ENCODE measurements at places on chromosomes 2 and 18.

DNA sequence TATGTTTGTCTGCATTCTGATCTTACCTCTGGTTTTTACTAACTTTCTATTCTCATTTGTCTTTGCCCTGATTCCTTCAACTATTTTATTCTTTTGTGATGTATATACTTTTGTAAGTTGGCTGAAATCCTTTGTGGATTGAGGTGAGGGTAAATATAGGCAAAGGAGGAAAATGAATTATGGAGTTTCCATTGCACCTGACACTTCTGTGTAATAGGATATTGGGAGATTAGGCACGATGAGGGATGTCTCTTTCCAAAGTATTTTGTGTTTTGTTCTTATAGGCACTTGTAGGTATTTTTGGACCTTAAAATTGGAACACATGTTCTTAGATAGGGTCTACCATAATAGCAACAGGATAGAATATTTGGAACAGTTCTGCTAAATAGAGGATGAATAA, 76.4 kb downstream of the HRH4 start:
- DNase-seq = no peak

GRCh38 chr2:212709280-212709679, 170.7 kb upstream of the ERBB4 start:
- no peak for DNase-seq

- DNase-seq = no peak
Measured at GRCh38 chr18:26495287-26495686, 53.1 kb downstream of the KCTD1 start.

DNA sequence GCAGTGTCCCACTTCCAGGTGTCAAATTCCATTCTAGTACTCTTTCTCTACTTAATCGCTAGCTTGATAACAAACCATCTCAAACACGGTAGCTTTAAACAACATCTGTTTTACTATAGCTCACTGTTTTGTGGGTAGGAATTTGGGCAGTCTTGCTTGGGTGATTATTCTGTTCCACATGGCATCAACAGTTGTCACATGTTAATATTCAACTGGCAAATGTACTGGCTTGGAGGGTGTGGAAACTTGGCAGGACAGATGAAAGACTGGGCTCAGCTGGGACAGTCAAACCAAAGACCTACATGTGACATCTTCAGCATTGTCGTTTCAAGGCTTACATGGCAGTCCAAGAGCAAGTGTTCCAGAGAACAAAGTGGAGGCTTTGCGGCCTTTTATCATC, 241.8 kb downstream of the PTH2R start:
- DNase-seq = no peak

GRCh38 chr2:229445501-229446211, 174.6 kb upstream of the PID1 start:
- no peak for DNase-seq

- no peak for DNase-seq
Measured at GRCh38 chr2:168912901-168913369, 11.8 kb downstream of the G6PC2 start.

- DNase-seq = no peak
Measured at GRCh38 chr2:150532879-150533278, 45.4 kb upstream of the RND3 start.

- DNase-seq = no peak
Measured at GRCh38 chr2:159010340-159010739, 41.9 kb downstream of the TANC1 start.

- no peak for DNase-seq
Measured at GRCh38 chr2:74845217-74845751, 11.4 kb downstream of the HK2 start.

DNA sequence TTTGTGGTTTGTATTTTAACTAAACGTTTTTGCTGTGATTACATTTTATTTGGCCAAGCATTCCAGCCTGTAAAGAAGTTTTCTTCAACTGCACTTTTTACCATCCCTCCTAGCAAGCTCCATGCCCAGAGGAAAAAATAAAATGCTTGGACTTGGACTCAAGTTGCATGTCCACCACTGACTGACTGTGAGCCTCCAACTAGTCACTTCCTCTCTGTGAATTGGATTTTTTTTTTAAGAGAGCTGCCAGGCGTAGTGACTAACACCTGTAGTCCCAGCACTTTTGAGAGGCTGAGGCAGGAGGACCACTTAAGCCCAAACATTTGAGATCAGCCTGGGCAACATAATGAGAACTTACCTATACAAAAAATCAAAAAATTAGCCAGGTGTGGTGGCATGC, 1185.2 kb upstream of the PIK3C3 start:
- no peak for DNase-seq

GRCh38 chr18:36890598-36890997, 61.7 kb downstream of the KIAA1328 start:
- DNase-seq = no peak

DNA sequence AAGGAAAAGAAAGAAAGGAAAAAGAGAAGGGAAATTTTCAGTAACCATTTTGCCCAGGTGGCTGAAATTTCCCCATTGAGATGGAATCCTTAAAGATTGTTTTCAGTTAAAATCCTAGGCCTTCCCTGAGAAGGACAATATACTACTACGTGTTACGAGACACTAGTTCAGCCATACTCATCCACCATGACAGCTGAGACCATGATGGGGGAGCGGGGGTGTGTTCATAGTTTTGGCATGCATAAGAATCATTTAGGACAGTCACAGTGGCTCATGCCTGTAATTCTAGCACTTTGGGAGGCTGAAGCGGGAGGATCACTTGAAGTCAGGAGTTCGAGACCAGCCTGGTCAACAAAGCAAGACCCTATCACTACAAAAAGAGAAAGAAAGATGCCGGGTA, 28.0 kb downstream of the PLA2R1 start:
- no peak for DNase-seq

DNA sequence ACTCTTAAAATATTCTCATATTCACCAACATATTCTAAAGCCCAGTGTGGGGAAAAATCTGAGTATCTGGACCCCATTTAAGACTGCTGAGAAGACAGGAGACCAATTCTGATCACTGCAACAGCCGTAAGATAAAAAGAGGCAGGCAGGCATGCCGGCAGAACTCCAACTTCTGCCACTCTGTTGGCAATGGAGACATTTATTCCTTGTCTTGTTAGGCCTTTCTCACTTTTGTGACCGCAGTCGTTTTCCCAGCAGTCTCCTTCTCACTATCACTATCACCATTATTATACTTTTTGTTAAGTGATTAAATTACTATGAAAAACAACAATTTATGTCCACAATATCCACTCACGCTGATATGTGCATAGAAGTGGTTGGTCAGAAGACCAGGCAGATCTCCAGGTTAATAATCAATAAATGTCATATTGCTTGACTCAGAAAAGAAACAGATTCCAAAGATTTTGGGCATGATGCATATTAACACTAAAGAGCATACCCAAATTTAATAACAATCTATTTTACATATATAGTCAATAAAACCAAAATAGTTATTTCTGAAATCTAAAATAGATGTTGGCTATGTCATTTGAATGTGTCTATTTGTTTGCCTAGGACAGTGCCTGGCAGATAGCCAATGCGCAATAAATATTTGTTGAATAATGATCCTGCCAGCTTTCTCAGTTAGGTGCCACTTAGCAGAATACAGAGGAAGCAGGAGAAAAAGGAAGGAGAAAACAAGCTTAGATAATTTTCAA, 38.2 kb downstream of the SESTD1 start:
- DNase-seq = no peak

- DNase-seq = no peak
Measured at GRCh38 chr18:25876330-25876948, 214.0 kb downstream of the SS18 start.

DNA sequence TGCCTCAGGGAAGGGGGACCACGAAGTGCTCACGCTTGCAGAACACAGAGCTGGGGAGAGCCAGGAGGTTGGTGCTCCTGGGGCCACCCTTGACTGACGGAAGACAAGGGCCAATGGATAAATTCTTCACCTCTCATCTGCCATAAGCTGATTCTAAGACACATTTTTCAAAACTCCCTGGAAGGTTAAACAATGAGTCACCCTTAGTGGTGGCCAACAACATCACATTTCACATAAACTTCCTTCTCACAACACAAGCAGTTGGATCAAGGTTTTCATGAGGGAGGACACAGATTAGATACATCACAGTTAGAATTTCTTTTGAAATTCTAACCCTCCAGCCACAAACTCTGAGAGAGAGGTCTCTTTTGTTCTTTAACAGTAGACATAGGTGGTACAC, 713.6 kb upstream of the POU3F3 start:
- DNase-seq = no peak

All from GM20000 (cell line).